K562 (cell line): ENCODE measurements at places on chromosomes 7 and 10. TPM values are rescaled to one million over a fixed set of nuclear protein-coding genes. Genes with fewer than 3 reads are reported as not detected.

The CEP55 gene
- polyA plus RNA-seq, result 14.0 and 15.2 TPM in 2 replicates

The ACTL6B gene
- not detected in 2 replicates for polyA plus RNA-seq

The KCNIP2 gene
- polyA plus RNA-seq, result 6.2 and 6.6 TPM in 2 replicates

GRCh38 chr10:58531084-58531695 is 18.5 kb downstream of the BICC1 start:
- H3K4me3 ChIP-seq, result no peak overlapping the region
- no peaks in the 10 kb centered on the region for H3K36me3 ChIP-seq
- DNase-seq, result peak; percentile 21

DNA sequence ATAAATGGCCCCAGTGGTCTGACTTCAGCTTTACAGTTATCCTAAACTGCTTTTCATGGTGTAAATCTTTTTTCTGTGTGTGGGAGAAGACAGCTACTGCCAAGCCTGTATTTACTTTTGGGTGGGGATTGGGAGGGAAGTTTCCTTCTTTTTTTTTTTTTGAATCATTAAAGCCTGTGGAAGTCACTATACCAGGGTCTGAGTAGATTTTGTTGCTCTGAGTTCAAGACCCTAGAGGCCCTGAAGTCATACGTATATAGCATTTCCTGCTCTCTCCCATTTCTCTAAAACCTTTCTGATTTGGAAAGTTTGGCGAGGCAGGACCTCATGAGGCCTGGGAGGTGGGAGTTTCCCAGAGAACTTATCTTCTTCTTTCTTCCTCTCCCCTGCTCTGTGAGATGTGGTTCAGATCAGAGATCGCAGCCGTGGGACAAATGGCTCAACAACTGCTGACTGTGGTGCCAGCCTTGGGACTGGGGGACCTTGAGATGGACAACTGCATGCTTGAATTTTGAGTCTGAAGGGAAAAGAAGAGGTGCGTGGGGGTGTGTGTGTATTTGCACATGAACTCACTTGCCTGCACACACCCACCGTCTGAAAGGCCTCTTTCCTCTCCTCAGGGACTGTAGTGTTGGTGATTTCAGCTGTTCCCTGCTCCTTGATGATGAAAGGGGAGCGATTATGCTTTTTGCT is 18.1 kb downstream of the LRMDA start:
- H3K27me3 ChIP-seq, result peaks cover 19% of the 10 kb centered on the region
- H3K27ac ChIP-seq, result no peak overlapping the region
- no peak overlapping the region for H3K4me3 ChIP-seq
- no peaks in the 10 kb centered on the region for H3K36me3 ChIP-seq
- DNase-seq, result no peak

- DNase-seq, result no peak
- no peak overlapping the region for H3K27ac ChIP-seq
- H3K36me3 ChIP-seq, result no peaks in the 10 kb centered on the region
- no peak overlapping the region for H3K4me3 ChIP-seq
Observed at GRCh38 chr10:44325157-44325556, 59.7 kb downstream of the CXCL12 start.

DNA sequence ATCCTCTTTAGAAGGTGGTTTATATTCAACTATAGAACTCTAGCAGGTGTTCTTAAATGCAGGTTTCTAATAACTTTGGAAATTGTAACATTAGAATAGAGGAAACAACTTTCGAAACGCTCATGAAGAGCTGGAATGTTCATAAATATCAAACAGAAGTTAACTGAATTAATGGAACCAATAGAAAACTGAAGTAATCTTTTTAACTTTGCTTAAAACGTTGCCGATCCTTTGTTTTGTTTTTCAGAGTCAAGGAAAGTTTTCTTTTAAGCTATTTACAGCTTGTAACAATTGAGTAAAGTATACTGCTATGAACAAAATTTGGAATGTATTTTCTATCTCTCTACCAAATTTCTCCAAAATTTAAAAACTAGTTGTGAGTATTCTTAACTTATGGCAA is 19.0 kb upstream of the CLDN3 start:
- peaks cover 25% of the 10 kb centered on the region for H3K4me1 ChIP-seq
- no peaks in the 10 kb centered on the region for H3K36me3 ChIP-seq

GRCh38 chr7:44068054-44068453 is 2.7 kb upstream of the PGAM2 start:
- no peaks in the 10 kb centered on the region for H3K27me3 ChIP-seq
- no peak overlapping the region for H3K4me3 ChIP-seq
- DNase-seq, result no peak
- no peaks in the 10 kb centered on the region for H3K36me3 ChIP-seq
- peaks cover 6% of the 10 kb centered on the region; the same call in 1 of the 3 replicates for H3K4me1 ChIP-seq

- DNase-seq, result no peak
- no peaks in the 10 kb centered on the region for H3K36me3 ChIP-seq
- no peaks in the 10 kb centered on the region for H3K27me3 ChIP-seq
- no peak overlapping the region for H3K4me3 ChIP-seq
- no peaks in the 10 kb centered on the region for H3K4me1 ChIP-seq
Observed at GRCh38 chr10:26310361-26310760, 93.8 kb downstream of the GAD2 start.

DNA sequence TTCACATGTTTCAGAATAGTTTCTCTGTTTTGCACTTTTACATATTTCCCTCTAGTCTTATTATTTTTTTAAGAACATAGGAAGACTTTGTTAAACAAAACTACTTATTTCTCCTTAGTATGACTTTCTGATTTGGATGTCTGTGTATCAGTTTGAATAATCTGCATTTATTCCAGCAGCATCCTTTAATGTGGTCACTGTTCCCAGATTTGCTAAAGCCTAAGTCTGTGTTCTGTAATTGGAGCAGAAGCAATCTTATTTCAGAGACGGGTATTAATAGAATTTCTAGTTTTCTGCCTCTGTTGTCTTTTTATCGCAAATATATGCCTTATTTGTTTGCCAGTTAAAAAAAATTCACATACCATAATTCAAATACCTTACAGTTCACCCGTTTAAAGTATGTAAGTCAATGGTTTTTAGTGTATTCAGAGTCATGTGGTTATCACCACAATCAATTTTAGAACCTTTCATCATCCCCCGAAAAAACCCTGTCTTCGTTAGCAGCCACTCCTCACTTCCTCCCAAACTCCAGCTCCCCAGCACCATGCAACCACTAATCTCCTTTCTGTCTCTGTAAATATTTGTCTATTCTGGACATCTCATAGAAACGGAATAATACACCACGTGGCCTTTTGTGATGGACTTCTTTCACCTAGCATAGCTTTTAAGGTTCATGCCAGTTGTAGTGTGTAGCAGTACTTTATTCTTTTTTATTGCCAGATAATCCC is 58.7 kb downstream of the INPP5F start:
- no peak for DNase-seq
- no peak overlapping the region for H3K4me3 ChIP-seq
- no peaks in the 10 kb centered on the region for H3K27me3 ChIP-seq
- H3K27ac ChIP-seq, result no peak overlapping the region
- peaks cover 16% of the 10 kb centered on the region for H3K4me1 ChIP-seq

GRCh38 chr10:125985557-125986240 is 89.3 kb downstream of the FANK1 start:
- no peaks in the 10 kb centered on the region for H3K4me1 ChIP-seq
- H3K27me3 ChIP-seq, result peaks cover 7% of the 10 kb centered on the region
- no peak overlapping the region for H3K4me3 ChIP-seq

- DNase-seq, result no peak
- H3K36me3 ChIP-seq, result no peaks in the 10 kb centered on the region
- no peaks in the 10 kb centered on the region for H3K27me3 ChIP-seq
Observed at GRCh38 chr7:55575733-55576132, 3.4 kb upstream of the VOPP1 start.

GRCh38 chr10:97333351-97333600 is 1.3 kb downstream of the FRAT2 start:
- peak overlapping the region; percentile 73 for H3K4me3 ChIP-seq
- DNase-seq, result no peak
- no peaks in the 10 kb centered on the region for H3K27me3 ChIP-seq
- peaks cover 27% of the 10 kb centered on the region for H3K36me3 ChIP-seq

GRCh38 chr10:26457088-26457487 is 18.9 kb downstream of the APBB1IP start:
- H3K4me3 ChIP-seq, result no peak overlapping the region
- H3K36me3 ChIP-seq, result no peaks in the 10 kb centered on the region
- no peak overlapping the region for H3K27ac ChIP-seq
- no peak for DNase-seq
- no peaks in the 10 kb centered on the region for H3K4me1 ChIP-seq

DNA sequence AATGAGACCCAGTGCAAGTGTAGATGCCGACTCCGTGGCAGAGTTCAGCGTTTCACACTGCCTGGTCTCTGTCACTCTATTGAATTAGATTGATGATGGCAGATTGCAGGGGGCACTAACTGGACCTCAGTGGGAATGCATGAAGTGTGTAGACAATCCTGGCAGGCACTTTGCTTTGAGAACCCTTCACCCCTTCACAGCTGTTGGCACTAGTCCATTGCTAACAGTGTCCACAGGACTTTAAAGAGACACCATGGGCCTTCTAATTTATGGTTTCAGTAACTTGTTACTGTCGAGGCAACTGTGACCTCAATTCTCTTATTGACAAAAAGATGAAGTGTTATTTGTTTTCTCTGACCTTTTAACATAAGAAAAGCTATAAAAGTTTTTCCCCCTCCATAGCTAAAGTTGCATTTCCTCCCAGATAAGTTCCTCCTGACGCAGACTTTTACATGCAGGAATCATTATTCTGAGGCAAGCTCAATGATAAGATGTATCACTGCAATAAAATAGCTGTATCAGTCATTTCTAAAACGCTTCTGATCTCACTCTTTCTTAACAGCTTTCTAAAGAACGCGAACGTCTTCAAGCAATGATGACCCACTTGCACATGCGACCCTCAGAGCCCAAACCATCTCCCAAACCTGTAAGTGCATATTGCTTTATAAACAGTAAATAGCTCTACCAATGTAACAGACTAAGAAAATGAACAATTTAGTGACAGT is 238.9 kb downstream of the FOXP2 start:
- H3K36me3 ChIP-seq, result no peaks in the 10 kb centered on the region
- no peaks in the 10 kb centered on the region for H3K4me1 ChIP-seq
- no peak for DNase-seq
- no peaks in the 10 kb centered on the region for H3K27me3 ChIP-seq
- no peak overlapping the region for H3K27ac ChIP-seq

- H3K4me1 ChIP-seq, result no peaks in the 10 kb centered on the region
- no peak for DNase-seq
- no peak overlapping the region for H3K4me3 ChIP-seq
- H3K27ac ChIP-seq, result no peak overlapping the region
- H3K27me3 ChIP-seq, result no peaks in the 10 kb centered on the region; the same call in 2 of the 3 replicates
Observed at GRCh38 chr10:61992059-61992460, 90.6 kb downstream of the ARID5B start.

GRCh38 chr7:40977533-40977932 is 725.4 kb downstream of the INHBA start:
- H3K36me3 ChIP-seq, result no peaks in the 10 kb centered on the region
- no peak overlapping the region for H3K4me3 ChIP-seq
- H3K27ac ChIP-seq, result no peak overlapping the region
- DNase-seq, result no peak
- H3K27me3 ChIP-seq, result no peaks in the 10 kb centered on the region

GRCh38 chr10:125773687-125774543 is 1.7 kb downstream of the MMP21 start:
- H3K4me3 ChIP-seq, result no peak overlapping the region
- H3K27ac ChIP-seq, result no peak overlapping the region
- peaks cover 13% of the 10 kb centered on the region for H3K4me1 ChIP-seq
- H3K27me3 ChIP-seq, result no peaks in the 10 kb centered on the region
- H3K36me3 ChIP-seq, result no peaks in the 10 kb centered on the region
- DNase-seq, result no peak

- H3K27ac ChIP-seq, result peak overlapping the region; percentile 91
- no peaks in the 10 kb centered on the region for H3K36me3 ChIP-seq
- peak overlapping the region; percentile 69 for H3K4me3 ChIP-seq
- no peaks in the 10 kb centered on the region for H3K27me3 ChIP-seq
Observed at GRCh38 chr10:22340329-22341189, 4.7 kb upstream of the SPAG6 start.

DNA sequence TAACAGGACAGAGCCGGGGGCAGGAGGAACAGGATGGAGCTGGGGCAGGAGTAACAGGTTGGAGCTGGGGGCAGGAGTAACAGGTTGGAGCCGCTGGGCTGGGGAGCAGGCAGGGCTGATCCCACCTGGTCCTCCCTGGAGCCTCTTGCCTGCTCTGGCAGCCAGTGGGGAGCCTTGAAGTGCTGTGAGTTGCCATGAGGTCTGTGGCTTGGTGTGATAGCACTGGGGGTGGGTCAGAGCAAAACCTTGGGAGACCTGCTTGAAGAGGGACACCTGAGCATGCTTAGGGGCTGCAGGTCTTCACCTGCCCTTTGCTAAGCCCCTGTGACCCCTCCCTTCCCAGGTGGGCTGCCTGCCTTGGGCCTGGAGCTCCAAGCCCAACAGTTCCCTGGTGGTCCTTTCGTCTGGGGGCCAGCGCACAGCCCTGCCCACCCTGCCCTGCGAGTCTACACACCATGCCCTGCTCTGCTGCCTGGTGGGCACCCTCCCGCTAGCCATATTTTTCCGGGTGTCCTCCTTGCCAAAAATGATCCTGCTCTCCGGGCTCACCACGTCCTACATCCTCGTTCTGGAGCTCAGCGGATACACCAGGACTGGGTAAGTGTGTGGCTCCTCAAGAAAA is 111.6 kb downstream of the ADCY1 start:
- H3K27ac ChIP-seq, result no peak overlapping the region
- H3K4me3 ChIP-seq, result no peak overlapping the region
- no peaks in the 10 kb centered on the region for H3K4me1 ChIP-seq
- H3K36me3 ChIP-seq, result no peaks in the 10 kb centered on the region

- H3K27ac ChIP-seq, result no peak overlapping the region
- H3K27me3 ChIP-seq, result peaks cover 4% of the 10 kb centered on the region; the same call in 1 of the 2 replicates
- H3K36me3 ChIP-seq, result no peaks in the 10 kb centered on the region
- no peak for DNase-seq
Observed at GRCh38 chr10:129659508-129660268, 192.6 kb downstream of the MGMT start.

- no peak overlapping the region for H3K27ac ChIP-seq
- no peaks in the 10 kb centered on the region for H3K36me3 ChIP-seq
- no peak for DNase-seq
- peaks cover 94% of the 10 kb centered on the region for H3K27me3 ChIP-seq
- no peaks in the 10 kb centered on the region for H3K4me1 ChIP-seq
Observed at GRCh38 chr10:486206-486605, 203.3 kb downstream of the DIP2C start.

DNA sequence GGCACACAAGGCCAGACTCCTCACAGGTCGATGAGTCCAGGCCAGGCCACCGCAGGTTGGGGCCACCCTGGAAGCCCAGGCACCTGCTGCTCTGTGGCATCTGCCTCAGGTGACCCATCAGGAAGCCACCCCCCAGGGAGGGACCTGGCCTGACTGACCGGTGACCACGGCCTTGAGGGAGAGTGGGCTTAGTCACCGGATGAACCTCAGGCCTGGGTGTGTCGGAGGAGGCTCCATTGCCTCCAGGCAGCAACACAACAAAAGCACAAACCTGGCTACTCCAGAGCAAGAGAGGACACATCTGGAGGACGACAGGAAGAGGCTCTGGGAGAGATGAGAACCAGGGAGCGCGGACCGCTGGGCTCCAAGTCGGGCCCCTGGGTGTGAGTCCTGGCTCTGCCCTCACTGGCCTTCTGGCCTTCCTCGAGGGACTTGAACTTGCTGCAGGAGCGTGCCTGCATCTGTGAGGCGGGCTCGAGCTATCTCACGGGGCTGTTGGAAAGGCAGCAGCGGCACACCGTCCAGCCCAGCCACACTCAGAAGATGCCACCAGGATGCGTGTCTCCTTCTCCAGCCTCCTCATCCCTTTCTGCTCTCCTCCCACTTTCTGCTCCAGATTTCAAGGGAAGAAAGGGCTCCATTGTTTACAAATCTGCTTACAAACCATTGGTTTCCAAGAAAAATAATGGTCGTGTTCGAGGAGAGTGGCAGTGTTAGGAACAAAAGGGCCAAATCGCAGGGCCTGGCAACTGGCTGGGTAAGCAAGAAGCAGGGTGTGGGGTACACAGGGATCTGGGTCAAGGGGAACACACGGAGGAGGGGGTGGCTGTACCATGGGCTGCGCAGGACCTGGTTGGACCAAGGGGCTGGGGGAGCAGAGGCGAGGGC is 152.9 kb downstream of the ADAM12 start:
- no peak overlapping the region for H3K4me3 ChIP-seq
- H3K4me1 ChIP-seq, result no peaks in the 10 kb centered on the region; the same call in 1 of the 2 replicates
- no peak overlapping the region for H3K27ac ChIP-seq
- DNase-seq, result no peak
- no peaks in the 10 kb centered on the region for H3K27me3 ChIP-seq
